ENCODE measurements at places on chromosomes 1 and 21. TPM values are rescaled to one million over a fixed set of nuclear protein-coding genes. Genes with fewer than 3 reads are reported as not detected.

- peaks cover 6% of the 10 kb centered on the region for H3K4me1 ChIP-seq
- H3K27me3 ChIP-seq = no peaks in the 10 kb centered on the region
- H3K4me3 ChIP-seq = no peak overlapping the region
- H3K27ac ChIP-seq = no peak overlapping the region
These were observed 11.6 kb upstream of the OLFML2B start for GRCh38 chr1:162035241-162035640.

GRCh38 chr1:151443846-151444782, 15.2 kb downstream of the POGZ start:
- peaks cover 20% of the 10 kb centered on the region for H3K4me1 ChIP-seq
- no peak overlapping the region for H3K4me3 ChIP-seq
- peak; percentile 87 for DNase-seq
- peak overlapping the region; percentile 39 for H3K27ac ChIP-seq

- H3K27me3 ChIP-seq = no peaks in the 10 kb centered on the region
- H3K4me3 ChIP-seq = no peak overlapping the region
- peaks cover 31% of the 10 kb centered on the region for H3K4me1 ChIP-seq
These were observed 61.5 kb downstream of the TOR3A start for GRCh38 chr1:179143322-179143721.

DNA sequence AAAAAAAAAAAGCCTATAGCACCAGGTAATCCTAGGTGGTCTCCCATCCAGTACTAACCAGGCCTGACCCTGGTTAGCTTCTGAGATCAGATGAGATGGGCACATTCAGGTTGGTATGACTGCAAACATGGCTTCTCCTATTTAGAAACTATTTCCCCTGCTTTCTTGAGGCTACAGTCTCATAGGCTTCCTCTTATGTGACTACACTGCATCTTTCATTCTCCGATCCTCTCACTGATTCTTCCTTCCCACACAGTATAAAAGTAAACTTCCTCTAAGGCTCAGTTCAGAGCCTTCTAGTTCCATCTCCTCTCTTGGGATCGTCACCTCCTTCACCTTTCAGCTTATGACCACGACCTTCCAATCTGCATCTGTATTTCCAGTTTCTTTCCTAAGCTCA, 30.4 kb upstream of the RNF2 start:
- H3K4me1 ChIP-seq = no peaks in the 10 kb centered on the region
- DNase-seq = no peak
- H3K4me3 ChIP-seq = no peak overlapping the region
- H3K27me3 ChIP-seq = no peaks in the 10 kb centered on the region

DNA sequence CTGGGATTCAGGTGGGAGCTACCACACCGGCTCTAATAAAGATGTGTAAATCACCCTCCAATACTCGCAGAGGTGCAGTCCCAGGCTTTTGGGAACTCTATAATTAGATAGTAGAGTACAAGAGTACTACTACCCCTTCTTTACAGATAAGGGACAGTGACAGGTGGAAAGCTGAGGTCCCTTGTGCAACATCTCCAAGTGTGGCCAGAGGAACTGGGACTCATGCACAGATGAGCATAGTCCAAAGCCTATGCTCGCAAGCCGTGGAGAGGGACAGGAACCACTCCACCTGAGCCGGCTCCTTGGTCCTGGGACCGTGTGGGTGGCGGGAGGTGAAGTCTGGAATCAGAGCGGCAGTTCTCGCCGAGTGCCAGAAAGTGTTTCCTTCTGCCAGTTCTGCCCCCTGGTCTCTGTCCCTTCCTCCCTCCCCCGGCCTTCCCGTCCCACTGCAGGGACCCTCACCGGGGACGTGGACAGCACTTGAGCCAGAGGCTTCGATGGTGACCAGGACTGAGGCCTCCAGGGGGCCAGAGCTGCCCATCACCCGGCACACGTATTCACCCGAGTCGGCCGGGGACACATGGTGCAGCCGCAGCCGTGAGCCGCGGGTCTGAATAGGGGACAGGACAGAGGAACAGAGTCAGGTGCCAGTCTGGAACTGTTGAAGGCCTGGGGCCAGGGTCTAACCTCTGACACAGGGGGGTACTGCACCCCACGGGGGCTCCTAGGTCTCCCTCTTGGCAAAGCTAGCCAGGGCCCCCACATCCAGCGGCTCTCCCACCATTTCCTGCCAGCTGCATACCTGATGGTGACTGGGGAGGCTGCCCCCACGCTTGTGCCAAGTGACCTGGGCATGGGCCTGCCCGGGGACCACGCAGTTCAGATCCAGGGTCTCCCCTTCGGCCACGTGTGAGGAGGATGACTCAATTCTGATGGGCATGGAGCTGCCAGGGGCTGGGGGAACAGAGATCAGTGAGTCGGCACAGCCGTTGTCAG, 33.9 kb downstream of the LDLRAD2 start:
- DNase-seq = no peak
- no peaks in the 10 kb centered on the region for H3K36me3 ChIP-seq
- no peaks in the 10 kb centered on the region for H3K27me3 ChIP-seq
- no peak overlapping the region for H3K27ac ChIP-seq
- H3K4me3 ChIP-seq = no peak overlapping the region

- H3K36me3 ChIP-seq = no peaks in the 10 kb centered on the region
- no peak overlapping the region for H3K4me3 ChIP-seq
- no peaks in the 10 kb centered on the region for H3K27me3 ChIP-seq
- no peak overlapping the region for H3K27ac ChIP-seq
- DNase-seq = peak; percentile 40
These were observed 37.3 kb upstream of the COL6A2 start for GRCh38 chr21:46060596-46061061.

DNA sequence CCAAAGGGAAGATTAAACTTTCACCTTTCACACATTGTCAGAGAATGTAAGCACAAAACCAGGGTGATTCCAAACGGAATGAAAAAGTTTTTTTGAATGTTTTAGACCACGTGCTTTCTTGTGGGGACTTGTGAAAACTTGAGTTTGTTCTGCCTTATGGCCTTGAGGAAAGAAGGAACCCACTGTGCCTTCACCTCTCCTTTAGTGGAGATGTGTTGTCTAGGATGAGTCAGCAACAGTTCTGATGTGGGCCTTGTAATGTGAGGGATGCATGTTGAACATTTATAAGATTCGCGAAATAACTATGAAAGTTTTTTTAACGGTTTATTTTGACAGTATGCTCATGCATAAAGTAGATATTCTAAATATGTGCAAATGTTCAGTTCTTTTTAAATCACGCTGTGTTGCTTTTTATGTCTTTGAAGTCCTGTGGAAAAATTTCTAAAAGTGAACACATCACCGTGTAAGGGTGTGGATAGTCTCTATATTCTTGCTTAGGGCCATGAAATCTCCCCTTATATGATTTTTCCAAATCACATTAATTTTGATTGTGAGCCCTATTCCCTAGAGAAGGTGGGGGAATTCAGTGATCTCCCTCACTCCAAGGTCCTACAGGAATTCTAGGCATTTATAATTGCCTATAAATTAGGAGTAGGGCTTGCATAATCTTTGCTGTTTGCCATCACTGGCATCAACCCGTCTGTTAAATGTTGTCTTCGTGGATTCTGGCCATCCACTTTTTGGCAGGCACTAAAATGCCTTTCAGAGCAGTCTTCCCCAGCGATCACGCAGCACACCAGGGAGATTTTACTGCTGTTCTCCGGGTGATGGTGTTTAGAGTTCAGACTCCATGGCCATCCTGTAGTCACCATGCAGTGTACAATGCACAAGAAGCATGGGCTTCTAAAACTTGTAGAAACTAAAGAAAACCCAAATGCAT, 47.4 kb downstream of the PLA2G4A start:
- peak; percentile 28 for DNase-seq
- peaks cover 79% of the 10 kb centered on the region for H3K4me1 ChIP-seq
- no peaks in the 10 kb centered on the region for H3K36me3 ChIP-seq
- H3K27ac ChIP-seq = peak overlapping the region; percentile 60

DNA sequence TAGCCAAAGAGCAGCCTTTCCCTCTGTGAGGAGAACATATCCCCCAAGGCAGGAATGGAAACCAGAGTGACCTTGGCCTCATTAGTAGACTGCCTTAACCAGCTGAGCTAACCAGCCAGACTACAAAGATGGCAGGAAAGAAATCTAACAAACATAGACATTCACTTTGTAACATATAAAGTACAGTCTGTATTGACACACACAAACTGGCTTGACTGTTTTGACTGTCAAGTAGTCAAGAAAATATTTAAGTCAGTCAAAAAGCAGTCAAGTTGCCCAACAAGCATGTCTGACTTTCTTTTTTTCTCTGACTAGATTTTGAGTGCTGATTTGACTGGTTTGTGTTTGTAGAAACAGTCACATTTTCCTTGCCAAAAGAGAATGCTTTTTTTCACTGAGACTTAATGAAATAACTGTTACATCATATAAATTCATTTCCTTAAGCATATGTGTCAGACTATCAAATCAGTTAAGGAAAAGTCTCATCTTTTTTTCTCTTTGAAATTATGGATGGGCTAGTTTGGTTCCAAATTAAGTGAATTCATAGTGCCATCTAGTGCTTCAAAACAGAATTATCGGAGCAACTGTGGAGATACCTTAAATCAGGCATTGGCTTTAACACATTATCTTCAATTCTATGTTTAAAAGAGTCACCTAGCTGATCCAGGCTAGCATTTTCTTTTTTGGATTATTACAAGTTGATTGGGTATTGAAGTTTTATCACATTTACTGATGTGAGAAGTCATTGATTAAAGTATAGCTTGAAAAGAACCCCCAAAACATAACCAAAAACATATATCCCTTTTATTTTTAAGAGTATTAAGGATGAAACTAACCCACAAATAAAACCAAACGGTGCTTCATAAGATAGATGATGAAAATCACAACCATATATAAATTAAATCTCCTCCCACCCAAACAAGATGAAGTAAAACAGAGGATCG, 75.0 kb downstream of the ATP6V1G3 start:
- peak; percentile 61 for DNase-seq
- no peaks in the 10 kb centered on the region for H3K36me3 ChIP-seq
- no peak overlapping the region for H3K27ac ChIP-seq
- no peaks in the 10 kb centered on the region for H3K4me1 ChIP-seq
- H3K4me3 ChIP-seq = no peak overlapping the region

DNA sequence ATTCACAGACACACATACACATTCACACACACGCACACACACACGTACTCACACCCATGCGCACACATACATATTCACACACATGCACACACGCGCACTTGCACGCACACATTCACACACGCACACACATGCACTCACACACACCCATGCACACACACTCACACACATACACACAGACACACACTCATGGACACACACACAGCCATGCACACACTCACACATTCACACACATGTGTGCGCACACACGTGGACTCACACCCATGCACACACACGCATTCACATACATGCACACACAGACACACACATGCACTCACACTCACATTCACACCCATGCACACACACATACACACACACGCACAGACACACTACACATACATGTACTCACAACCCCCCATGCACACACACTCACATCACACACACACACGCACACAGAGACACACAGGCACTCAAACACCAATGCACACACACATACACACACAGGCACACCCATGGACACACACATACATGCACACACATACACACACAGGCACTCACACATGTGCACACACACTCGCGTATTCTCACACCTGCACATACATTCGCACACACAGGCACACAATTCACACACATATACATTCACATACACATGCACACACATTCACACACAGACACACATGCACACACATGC, 589.1 kb downstream of the PTPRU start:
- H3K4me1 ChIP-seq = no peaks in the 10 kb centered on the region
- no peaks in the 10 kb centered on the region for H3K36me3 ChIP-seq
- no peak for DNase-seq
- H3K27ac ChIP-seq = no peak overlapping the region
- H3K4me3 ChIP-seq = no peak overlapping the region

DNA sequence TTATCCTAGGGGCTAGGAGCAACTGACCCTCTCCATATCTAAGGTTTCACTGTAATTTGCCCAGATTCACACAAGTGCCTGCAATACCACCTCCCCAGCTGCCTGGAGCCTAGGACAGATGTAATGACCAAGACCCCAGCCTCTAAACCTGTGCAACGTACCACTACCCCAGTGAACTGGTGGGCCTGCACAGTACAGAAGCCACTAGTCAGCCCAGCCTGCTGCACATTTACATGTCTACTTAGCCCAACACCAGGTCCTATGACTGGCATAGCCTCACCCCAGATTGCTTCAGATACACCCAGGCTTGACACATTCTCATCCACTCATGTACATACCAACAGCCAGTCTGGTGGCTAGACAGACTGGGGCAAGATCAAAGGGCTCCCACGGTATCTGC, 1336.6 kb downstream of the BRINP3 start:
- no peaks in the 10 kb centered on the region for H3K4me1 ChIP-seq
- DNase-seq = no peak
- H3K27me3 ChIP-seq = no peaks in the 10 kb centered on the region

DNA sequence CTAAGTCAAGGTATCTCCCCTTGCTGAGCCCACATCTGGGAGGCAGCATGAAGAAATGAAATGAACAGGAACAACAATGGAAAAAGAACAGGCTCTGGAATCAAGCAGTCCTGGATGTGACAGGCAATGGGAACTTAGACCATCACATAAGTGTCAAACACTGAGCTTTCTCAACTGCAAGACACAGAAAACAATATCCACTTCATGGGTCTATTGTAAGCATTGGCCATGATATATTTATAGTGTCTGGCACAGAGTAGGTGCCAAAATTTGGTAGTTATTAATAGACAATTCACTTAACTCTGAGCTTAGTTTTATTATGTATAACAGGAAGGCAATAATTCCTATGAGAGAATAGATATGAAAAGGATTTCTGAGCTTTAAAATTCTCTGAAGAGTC, 64.1 kb upstream of the ATP1B1 start:
- H3K27me3 ChIP-seq = no peaks in the 10 kb centered on the region
- DNase-seq = no peak
- H3K36me3 ChIP-seq = no peaks in the 10 kb centered on the region
- no peak overlapping the region for H3K27ac ChIP-seq

The CYP4A11 gene
- total RNA-seq = not detected

The CELA3B gene
- not detected for total RNA-seq

The ROR1 gene
- total RNA-seq = 7.4 TPM

The LYSMD1 gene
- total RNA-seq = 7.7 TPM
